GM18507 (cell line): ENCODE measurements at places on chromosomes 4 and X.

- DNase-seq, result no peak
Measured at GRCh38 chr4:113838460-113838859, 76.9 kb upstream of the CAMK2D start.

DNA sequence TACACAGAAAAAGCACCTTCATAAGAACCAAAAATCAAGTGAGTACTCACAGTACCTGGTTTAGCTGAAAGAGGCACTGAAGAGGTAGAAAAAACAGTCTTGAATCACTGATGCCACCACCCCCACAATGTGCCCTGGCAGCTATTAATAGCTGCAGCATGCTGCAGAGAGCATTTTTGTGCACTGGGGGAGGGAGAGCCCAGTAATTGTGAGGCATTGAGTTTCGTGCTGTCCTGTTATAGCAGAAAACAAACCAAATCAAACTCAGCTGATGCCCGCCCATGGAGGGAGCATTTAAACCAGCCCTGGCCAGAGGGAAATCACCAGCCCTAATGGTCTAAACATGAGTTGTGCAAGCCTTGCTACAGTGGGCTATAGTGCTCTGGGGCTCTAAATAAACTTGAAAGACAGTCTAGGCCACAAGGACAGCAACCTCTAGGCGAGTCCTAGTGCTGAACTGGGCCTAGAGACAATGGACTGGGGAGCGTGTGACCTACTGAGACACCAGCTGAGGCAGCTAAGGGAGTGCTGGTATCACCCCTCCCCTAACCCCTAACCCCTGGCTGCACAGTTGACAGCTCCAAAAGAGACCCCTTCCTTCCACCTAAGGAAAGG is 106.3 kb upstream of the TMLHE start:
- DNase-seq, result no peak

DNA sequence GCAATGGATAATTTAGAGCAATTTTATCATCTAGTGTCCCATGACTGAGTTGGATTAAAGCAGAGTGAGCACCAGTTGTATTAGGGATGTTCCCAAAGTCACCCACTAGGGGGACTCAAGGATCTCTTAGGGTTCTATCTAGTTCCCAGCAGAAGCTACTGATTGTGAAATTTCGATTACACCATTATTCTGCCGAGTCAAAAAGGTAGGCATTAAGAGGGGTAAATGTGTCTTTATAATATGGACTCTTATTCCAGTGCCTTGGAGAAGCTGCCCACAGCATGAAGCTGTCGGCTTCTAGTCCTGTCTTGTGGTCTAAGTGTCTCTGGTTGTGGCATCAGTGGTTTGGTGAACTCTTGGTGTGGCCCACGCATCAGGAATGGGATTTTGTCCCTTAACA is 53.3 kb downstream of the RGS12 start:
- DNase-seq, result peak; percentile 56

DNA sequence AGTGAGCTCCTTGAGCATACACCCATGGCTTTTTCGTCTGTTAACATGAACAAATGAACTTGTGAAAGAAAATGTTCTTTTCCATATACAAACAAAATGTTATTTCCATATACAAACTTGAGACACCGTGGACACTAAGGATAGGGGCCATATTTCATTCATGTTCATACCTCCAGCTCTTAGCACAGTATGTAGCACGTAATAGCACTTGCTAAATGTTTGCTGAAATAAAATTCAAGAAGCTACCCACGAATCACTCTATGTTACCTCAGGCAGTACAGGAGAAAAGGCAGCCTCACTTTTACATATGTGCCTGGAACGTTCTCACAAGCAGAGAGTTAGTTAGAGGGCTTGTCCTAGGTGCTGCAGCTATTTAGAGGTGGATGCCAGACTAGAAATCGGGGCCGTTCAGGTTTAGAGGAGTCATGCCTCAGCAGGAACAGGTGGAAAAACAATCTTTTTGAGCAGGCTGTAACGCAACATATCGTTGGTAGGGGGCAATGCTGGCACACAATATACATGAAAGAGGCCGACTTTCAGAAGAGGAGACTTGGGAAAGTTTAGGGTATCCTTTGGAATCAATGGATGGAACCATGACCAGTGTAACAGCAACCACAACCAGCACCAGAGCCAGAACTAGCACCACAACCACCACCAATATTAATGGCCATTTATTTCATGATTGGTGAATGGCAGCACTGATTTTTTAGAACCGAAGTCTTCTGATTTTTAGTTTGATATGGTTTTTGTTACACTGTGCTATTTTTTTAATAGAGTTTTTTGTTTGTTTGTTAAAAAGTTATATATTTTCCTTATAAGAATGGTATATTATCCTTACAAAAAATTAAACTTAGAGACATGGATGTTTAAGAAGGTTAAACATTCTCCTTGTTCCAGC is 14.8 kb upstream of the PAQR3 start:
- no peak for DNase-seq

DNA sequence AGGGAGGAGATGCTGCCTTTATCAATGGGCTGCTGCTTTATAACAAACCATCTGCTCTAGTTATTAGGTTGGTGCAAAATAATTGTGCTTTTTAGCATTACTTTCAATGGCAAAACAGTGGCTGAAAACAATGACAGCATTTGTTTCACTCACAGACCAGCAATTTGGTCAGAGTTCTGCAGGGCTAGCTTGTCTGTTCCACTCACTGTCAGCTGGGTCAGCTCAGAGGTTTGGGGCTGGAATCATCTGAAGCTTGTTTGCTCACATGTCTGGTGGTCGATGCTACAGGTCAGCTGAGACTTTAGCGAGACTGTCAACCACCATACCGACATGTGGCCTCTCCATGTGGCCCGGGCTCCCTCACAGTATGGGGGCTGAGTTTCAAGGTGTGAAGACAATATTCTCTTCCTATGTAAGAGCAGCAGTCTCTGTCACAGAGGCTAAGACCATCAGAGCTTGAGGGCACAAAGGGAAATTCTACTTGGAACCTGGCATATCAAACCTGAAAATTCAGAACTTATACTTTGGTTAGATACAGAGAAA is 81.3 kb upstream of the LIMCH1 start:
- no peak for DNase-seq

DNA sequence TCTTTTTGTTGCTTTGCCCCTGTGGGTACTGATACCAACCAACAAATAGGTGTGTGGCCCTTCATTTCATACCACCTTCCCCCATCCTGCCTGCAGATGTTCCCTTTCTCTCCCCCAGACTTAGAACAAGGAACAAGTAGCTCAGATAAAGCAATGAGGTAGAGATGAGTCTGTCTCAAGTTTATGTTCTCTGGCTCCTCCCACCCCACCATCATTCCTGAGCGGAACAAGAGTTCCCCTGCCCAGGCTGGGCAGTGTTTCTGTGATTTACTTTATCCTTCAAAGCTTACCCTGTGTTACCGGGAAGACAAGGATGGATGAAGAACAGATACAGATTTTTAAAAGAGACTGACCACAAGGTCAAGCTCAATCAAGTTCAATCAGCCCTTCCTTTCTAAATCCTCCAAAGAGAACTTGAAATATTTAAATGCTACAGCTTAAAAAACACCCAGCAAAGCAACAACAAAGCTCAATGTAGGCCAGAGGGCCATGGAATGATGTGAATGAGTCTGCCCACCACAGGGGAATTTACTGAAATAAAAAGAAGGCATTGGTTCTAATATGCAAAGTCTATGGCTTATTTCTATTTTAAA is 80.1 kb upstream of the UCP1 start:
- DNase-seq, result no peak

DNA sequence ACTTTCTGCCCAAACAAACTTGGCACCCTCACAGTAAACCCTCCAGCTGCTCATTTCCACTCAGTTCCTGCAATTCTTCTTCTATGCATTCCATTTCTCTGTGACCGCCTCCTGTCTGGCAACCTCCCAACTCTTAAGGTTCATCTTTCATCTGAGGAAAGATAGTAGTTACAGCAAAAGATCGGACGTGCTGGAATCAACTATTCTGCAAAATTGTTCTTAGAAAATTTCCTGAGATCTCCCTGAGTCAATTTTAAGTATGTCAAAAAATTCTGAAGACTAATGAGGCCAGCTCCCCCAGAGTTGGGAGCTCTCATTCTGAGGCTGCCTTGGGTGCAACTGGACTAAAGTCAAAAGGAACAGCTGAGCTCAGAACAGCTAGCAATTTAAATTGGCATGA is 1026.0 kb downstream of the ADGRL3 start:
- no peak for DNase-seq

DNA sequence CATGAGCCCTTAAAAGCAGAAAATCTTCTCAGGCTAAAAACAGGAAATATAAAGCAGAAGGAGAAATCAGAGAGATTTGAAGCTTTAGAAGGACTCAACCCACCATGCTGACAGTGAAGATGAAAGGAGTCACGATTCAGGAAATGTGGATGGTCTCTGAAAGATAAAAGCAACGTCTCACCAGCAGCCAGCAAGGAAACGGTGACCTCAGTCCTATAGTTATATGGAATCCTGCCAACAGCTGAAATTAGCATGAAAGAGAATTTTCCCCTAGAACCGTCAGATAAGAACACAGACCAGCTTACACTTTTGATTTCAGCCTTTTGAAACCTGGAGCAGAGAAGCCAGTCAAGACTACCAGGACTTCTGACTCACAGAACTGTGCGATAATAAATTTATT is 715.7 kb upstream of the HTR2C start:
- no peak for DNase-seq

DNA sequence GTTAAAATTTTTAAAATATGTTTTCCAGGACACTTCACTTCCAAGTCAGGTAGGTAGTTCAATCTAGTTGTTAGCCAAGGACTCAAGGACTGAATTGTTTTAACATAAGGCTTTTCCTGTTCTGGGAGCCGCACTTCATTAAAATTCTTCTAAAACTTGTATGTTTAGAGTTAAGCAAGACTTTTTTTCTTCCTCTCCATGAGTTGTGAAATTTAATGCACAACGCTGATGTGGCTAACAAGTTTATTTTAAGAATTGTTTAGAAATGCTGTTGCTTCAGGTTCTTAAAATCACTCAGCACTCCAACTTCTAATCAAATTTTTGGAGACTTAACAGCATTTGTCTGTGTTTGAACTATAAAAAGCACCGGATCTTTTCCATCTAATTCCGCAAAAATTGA is 49.7 kb downstream of the XIAP start:
- no peak for DNase-seq

- no peak for DNase-seq
Measured at GRCh38 chr4:163505374-163505773, 10.9 kb downstream of the TMA16 start.

DNA sequence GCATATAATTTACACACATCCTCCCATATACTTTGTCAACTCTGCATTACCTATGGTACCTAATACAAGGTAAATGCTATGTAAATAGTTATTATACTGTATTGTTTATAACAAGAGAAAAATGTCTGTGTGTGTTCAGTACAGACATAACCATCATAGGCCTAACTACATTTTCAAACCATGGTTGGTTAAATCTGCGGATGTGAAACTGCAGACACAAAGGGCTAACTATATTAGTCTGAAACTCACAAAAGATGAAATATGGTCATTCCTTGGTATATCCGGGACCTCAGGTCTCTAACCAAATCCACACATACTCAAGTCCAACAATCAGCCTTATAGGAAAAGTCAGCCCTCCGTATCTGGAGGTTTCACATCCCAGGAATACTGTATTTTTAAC is 13.5 kb downstream of the MAPK10 start:
- DNase-seq, result no peak

GRCh38 chrX:38726612-38727011 is 74.6 kb upstream of the MID1IP1 start:
- no peak for DNase-seq

DNA sequence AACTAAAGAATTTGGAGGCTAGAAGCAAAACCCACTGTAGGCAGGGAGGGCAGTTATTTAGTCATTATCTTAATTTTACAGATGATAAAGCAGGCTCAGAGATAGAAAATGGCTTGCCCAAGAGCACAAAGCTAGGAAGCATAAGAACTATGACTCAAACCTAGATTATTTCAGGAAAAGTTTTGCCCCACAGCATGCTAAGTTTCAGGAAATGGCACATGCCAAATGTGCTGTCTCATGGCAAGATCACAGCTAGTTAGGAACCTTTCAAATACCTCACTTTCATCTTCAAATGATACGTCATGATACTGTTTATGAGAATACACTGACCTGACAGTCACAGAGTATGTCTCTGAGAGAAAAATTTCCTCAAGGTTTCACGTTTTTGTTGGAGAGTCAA is 78.5 kb upstream of the SPANXC start:
- no peak for DNase-seq
